ENCODE measurements at places on chromosomes 6 and 20.
A peak's percentile ranks its signal among the peaks of the same experiment; 100 is the strongest.

DNA sequence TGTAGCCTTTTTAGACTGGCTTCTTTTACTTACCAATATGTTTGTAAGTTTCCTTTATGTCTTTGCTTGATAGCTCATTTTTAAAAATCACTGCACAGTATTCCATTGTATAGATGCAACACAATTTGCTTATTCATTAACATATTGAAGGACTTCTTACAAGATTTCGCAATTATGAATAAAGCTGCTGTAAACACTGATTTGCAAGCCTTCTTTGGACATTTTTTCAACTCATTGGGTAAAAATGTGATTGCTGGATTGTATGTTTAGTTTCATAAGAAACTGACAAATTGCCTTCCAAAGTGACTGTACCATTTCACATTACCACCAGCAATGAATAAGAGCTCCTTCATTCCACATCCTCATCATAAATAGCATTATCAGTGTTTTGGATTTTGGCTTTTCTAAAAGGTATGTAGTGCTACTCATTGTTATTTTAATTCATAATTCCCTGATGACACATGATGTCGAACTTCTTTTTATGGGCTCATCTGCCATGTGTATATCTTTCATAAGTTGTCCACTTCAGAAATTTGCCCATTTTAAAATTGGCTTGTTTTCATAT lies 80.7 kb downstream of the TFAP2B start:
- H3K36me3 ChIP-seq, result no peaks in the 10 kb centered on the region
- no peak overlapping the region for H3K4me3 ChIP-seq
- H3K4me1 ChIP-seq, result no peaks in the 10 kb centered on the region
- no peak for DNase-seq
- no peaks in the 10 kb centered on the region for H3K27me3 ChIP-seq

GRCh38 chr6:75735491-75736186 lies 13.4 kb upstream of the MYO6 start:
- peaks cover 3% of the 10 kb centered on the region for H3K4me1 ChIP-seq
- H3K36me3 ChIP-seq, result no peaks in the 10 kb centered on the region
- no peak overlapping the region for H3K27ac ChIP-seq
- no peaks in the 10 kb centered on the region for H3K27me3 ChIP-seq

DNA sequence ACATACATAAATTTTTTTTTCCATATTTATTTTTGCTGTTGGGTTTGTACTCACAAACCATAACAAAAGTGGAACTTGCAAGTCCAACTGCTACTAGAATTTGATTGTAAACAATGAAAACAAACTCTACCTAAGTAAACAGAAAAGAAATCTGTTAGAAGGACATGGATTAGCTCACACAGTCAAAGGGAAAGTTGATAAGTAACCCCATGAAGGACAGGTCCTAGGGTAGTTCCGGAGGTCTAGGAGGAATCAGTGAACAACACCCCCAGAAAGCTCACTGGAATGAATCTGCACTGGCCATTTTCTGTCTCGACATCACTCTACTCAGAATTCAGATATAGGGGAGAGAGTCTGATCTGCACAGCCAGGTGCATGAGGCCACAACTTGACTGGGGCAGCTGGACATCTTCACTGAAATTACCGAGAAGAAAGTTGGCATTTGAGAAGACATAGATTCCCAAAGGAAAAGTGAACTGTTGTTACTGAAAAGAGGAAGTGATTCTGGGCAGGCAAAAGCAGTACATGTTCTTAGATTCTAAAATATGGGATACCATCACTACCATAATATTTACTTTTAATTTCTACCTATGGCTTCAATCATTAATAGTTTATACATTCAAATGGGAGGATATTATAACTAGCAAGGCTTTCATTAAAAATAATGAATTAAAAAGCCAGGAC lies 76.4 kb downstream of the HMGN3 start:
- no peak overlapping the region for H3K27ac ChIP-seq
- no peaks in the 10 kb centered on the region for H3K36me3 ChIP-seq
- no peak for DNase-seq
- H3K27me3 ChIP-seq, result no peaks in the 10 kb centered on the region
- no peak overlapping the region for H3K4me3 ChIP-seq

DNA sequence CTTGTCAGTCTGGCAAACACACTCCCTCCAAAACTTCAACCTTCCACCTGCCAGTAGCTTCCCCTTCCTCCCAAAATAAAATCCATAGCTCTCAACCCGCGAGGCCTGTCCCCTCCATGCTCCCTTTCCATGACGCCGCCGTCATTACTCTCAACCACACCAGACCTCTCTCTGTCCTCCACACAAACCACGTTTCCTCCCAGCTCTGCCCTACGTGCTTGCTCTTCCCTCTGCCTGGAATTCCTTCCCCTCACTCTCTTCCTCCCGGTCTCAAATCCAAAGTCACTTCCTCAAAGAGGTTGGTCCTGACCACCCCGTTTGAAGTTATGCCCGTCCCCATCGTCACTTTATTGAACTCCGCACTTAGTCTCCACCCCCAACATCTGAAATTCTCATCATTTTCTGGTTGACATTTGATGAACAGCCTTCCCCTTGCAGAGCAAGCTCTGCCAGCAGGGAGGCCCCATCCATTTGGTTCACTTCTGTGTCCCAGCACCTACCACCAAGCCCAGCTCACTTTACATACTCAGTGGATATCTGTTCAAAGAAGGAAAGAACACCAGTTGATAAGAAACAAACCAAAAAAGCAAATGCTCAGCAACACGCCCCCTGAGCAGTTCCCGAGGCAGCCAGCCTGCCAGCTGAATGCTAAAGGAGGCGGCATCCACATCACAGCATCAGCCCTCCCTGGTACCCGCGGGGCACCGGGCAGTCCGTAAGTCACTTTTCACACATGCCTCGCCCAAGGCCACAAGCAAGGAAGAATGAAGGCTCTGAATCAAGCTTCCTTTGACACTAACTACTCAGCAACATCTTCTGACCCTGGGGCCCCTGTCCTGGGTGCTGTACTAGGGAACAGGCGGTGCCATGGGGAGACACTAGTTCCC lies 125.0 kb downstream of the NFATC2 start:
- no peaks in the 10 kb centered on the region for H3K27me3 ChIP-seq
- no peak overlapping the region for H3K27ac ChIP-seq

GRCh38 chr6:2665146-2666070 lies 85.3 kb downstream of the MYLK4 start:
- peak overlapping the region; percentile 19 for H3K4me3 ChIP-seq
- H3K4me1 ChIP-seq, result peaks cover 17% of the 10 kb centered on the region
- no peaks in the 10 kb centered on the region for H3K36me3 ChIP-seq
- peak; percentile 48 for DNase-seq

DNA sequence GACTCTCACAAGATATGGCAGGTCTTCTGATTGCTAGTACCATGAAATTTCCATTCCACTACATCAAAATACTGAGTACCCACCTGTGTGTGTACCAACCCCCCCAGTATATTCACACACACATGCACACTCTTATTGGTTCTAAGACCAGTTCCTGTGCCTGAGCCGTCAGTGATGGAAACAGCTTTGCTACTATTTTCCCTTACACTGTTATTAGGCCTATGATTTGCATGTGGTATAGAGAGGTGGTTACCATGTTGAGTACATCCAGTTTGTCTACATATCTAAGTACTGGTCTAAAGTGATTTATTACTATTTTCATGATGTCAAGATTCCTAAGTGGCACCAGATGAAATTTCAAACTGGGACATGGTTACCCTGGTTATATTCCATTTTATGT lies 459.9 kb downstream of the BCKDHB start:
- H3K4me1 ChIP-seq, result no peaks in the 10 kb centered on the region
- no peaks in the 10 kb centered on the region for H3K27me3 ChIP-seq
- no peak overlapping the region for H3K4me3 ChIP-seq
- no peaks in the 10 kb centered on the region for H3K36me3 ChIP-seq
- no peak overlapping the region for H3K27ac ChIP-seq

DNA sequence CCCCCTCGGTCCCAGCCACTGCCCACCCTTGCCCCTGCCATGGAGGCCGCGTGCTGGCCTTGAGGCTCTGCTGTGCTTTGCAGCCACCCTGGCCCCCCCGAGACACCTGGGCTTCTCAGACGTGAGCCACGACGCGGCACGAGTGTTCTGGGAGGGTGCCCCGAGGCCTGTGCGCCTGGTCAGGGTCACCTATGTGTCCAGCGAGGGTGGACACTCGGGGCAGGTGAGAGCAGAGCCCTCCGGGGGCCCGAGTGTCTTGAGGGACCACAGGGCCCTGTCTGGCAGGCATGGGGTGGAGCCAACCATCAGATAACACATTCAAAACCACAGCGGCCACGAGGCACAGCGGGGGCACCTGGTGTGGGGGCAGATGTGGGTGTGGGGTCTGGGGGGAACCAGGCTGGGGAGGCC lies 18.9 kb downstream of the COL20A1 start:
- no peaks in the 10 kb centered on the region for H3K27me3 ChIP-seq
- H3K36me3 ChIP-seq, result no peaks in the 10 kb centered on the region
- H3K4me1 ChIP-seq, result no peaks in the 10 kb centered on the region
- no peak overlapping the region for H3K4me3 ChIP-seq
- no peak overlapping the region for H3K27ac ChIP-seq

- H3K27me3 ChIP-seq, result no peaks in the 10 kb centered on the region
- H3K4me3 ChIP-seq, result no peak overlapping the region
- no peaks in the 10 kb centered on the region for H3K36me3 ChIP-seq
- H3K27ac ChIP-seq, result no peak overlapping the region
- no peaks in the 10 kb centered on the region for H3K4me1 ChIP-seq
These were observed 882.0 kb downstream of the TFAP2A start for GRCh38 chr6:9532621-9533557.

DNA sequence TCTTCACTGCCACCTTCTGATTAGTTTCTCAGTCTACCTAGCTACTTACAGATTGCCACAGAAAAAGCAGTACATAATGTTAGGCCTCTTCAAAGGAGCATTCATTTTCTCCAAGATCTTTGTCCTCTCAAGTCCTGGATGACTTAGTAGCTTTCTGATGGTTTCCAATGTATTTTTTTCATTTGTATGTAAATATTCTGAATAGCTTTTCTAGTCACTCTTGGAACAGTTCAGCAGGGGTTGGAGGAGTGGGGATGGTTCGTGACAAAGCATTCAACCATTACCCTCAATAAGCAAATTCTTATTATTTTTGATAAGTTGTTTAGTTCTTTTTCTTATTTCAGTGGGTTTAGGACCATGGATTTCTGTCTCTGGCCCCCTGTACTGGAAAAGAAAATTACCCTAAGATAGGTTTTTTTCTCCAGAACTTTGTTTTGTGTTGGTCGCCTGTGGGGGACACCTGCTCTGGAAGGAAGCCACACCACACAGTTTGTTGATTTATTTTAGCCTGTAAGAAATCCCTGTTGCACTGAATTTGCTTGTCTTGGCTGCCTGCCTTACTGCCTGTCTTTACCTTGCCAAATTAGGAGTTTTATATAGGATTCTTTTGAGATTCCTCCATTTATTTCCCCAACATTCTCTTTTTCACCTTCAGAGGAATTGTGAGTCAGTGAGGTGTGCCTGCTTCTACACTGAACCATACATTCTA lies 247.9 kb downstream of the RFPL4B start:
- H3K27me3 ChIP-seq, result no peaks in the 10 kb centered on the region
- H3K4me3 ChIP-seq, result no peak overlapping the region
- DNase-seq, result no peak
- no peaks in the 10 kb centered on the region for H3K36me3 ChIP-seq
- H3K27ac ChIP-seq, result no peak overlapping the region

Data from osteoblast (primary cell).